ENCODE measurements at places on chromosomes 13 and 19. TPM values are rescaled to one million over a fixed set of nuclear protein-coding genes. Genes with fewer than 3 reads are reported as not detected.

The ZNF724 gene
- 4.7 TPM for polyA plus RNA-seq

The MAST1 gene
- polyA plus RNA-seq = 0.99 TPM

DNA sequence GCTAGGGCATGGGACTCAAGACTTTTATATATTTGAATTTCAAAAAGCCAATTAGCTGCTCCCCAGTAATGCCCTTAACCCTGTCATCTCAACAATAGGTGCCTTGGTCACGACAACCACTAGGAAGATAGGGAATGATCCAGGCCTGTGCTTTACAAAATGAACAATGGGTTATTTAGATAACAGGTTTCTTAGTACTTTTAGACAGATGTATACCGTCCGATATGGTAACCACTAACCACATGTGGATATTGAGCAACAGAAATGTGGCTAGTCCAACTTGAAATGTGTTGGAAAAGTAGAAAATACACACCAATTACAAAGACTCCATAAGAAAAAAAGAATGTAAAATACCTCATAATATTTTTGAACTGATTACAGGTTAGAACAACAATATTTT, 201.2 kb downstream of the LHFPL6 start:
- no peak for DNase-seq

GRCh38 chr13:33072282-33072681, 56.1 kb downstream of the KL start:
- DNase-seq = no peak

GRCh38 chr13:95477187-95477586, 75.3 kb upstream of the CLDN10 start:
- no peak for DNase-seq

The PPM1N gene
- not detected for polyA plus RNA-seq
